ENCODE measurements at places on chromosomes 13 and 19. TPM values are rescaled to one million over a fixed set of nuclear protein-coding genes. Genes with fewer than 3 reads are reported as not detected.

DNA sequence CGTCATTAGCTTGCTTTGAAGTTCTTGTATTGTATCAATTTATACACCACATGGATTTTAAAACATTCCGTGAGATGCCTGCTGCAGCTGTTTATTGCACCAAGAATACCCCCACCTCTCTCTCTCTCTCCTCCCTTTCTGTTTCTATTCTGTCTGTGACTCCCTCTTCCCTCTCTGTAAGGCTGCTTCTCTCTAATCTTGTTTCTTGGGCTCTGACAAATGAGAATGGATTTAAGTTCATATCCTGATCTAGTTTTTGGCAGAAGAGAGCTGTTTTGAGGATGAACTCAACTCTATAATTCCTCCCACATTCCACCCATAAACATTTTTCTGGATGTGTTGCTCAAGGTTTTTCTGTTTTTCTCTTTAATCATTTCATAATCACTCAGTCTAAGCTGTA lies 144.3 kb upstream of the FRY start:
- no peaks in the 10 kb centered on the region for H3K27me3 ChIP-seq
- H3K36me3 ChIP-seq, result no peaks in the 10 kb centered on the region
- no peak for DNase-seq
- no peaks in the 10 kb centered on the region for H3K4me1 ChIP-seq

DNA sequence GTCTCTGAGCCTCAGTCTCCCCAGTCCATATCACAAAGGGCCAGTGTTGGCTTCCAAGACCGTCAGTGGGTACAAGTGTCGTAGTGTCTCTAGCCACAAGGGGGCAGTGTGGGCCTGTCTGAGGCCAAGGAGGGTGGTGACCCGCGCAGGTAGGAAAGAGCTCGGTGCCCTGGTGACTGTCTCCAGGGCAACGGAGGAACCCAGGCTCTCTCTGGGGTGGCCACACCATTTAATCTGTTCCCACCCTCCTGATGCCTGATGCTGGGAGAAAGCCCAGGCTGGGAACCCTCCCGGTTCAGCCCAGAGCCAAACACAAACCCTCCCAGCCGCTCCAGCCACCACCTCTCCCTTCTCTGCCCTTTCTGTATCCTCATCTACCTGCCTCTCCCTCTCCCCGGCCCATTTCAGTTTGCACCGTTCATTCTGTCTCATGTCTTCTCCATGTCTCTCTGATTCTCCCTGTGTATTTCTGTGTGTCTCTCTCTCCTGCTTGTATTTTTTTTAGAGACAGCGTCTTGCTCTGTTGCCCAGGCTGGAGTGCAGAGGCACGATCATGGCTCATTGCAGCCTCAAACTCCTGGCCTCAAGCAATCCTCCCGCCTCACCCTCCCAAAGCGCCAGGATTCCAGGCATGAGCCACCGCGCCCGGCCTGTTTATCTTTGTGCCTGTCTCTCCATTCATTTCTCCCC lies 17.5 kb upstream of the MEIS3 start:
- no peaks in the 10 kb centered on the region for H3K36me3 ChIP-seq
- peaks cover 39% of the 10 kb centered on the region for H3K27me3 ChIP-seq
- H3K27ac ChIP-seq, result no peak overlapping the region

- peaks cover 10% of the 10 kb centered on the region for H3K4me1 ChIP-seq
- DNase-seq, result no peak
- no peaks in the 10 kb centered on the region for H3K27me3 ChIP-seq
- H3K36me3 ChIP-seq, result no peaks in the 10 kb centered on the region
- H3K27ac ChIP-seq, result peak overlapping the region; percentile 68
Observed at GRCh38 chr13:25738342-25739196, 313.2 kb downstream of the SHISA2 start.

- H3K27me3 ChIP-seq, result no peaks in the 10 kb centered on the region
- H3K4me1 ChIP-seq, result no peaks in the 10 kb centered on the region
- H3K4me3 ChIP-seq, result no peak overlapping the region
- no peaks in the 10 kb centered on the region for H3K36me3 ChIP-seq
- DNase-seq, result no peak
- H3K27ac ChIP-seq, result no peak overlapping the region
Observed at GRCh38 chr19:39154100-39154628, 28.6 kb downstream of the PAK4 start.

- no peaks in the 10 kb centered on the region for H3K36me3 ChIP-seq
- no peaks in the 10 kb centered on the region for H3K27me3 ChIP-seq
- no peak for DNase-seq
- no peak overlapping the region for H3K4me3 ChIP-seq
- H3K4me1 ChIP-seq, result no peaks in the 10 kb centered on the region
Observed at GRCh38 chr13:109366525-109366924, 419.9 kb downstream of the IRS2 start.

DNA sequence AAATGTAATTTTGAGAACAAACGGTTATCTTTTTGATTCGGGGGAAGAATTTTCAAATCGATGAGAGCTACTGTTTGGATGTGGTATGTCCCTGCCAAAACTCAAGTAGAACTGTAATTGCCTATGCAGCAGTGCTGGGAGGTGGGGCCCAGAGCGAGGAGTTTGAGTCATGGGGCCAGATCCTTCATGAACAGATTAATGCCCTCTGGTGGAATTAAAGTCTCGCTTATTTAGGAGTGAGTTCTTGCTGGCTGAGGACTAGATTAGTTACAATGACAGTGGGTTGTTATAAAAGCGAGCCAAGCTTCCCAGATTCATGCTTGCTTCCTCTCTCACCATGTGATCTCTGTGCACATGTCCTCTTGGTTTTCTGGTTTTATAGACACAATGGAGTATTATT lies 11.8 kb upstream of the PRR20A start:
- H3K4me3 ChIP-seq, result no peak overlapping the region
- H3K4me1 ChIP-seq, result no peaks in the 10 kb centered on the region
- no peak for DNase-seq
- no peaks in the 10 kb centered on the region for H3K36me3 ChIP-seq
- H3K27ac ChIP-seq, result no peak overlapping the region

- H3K4me3 ChIP-seq, result peak overlapping the region; percentile 29
- peak; percentile 68 for DNase-seq
- H3K27ac ChIP-seq, result peak overlapping the region; percentile 95
Observed at GRCh38 chr19:10812902-10813404, 23.1 kb downstream of the TMED1 start.

- no peak overlapping the region for H3K27ac ChIP-seq
- H3K4me1 ChIP-seq, result peaks cover 28% of the 10 kb centered on the region
- peak; percentile 40 for DNase-seq
- H3K36me3 ChIP-seq, result no peaks in the 10 kb centered on the region
- no peak overlapping the region for H3K4me3 ChIP-seq
- peaks cover 60% of the 10 kb centered on the region for H3K27me3 ChIP-seq
Observed at GRCh38 chr19:53903055-53903680, 5.9 kb upstream of the CACNG7 start.

KLK2 gene
- 0.63 TPM for total RNA-seq

- no peaks in the 10 kb centered on the region for H3K27me3 ChIP-seq
- H3K4me1 ChIP-seq, result no peaks in the 10 kb centered on the region
- no peak overlapping the region for H3K27ac ChIP-seq
- no peaks in the 10 kb centered on the region for H3K36me3 ChIP-seq
- H3K4me3 ChIP-seq, result no peak overlapping the region
- DNase-seq, result no peak
Observed at GRCh38 chr13:23639674-23640073, 69.5 kb downstream of the TNFRSF19 start.

GRCh38 chr19:13002166-13002898 lies 7.1 kb downstream of the NFIX start:
- H3K27ac ChIP-seq, result no peak overlapping the region
- H3K4me1 ChIP-seq, result no peaks in the 10 kb centered on the region
- no peak for DNase-seq
- H3K4me3 ChIP-seq, result no peak overlapping the region
- H3K27me3 ChIP-seq, result no peaks in the 10 kb centered on the region
- no peaks in the 10 kb centered on the region for H3K36me3 ChIP-seq

SCEL gene
- not detected for total RNA-seq

- peaks cover 52% of the 10 kb centered on the region for H3K4me1 ChIP-seq
- H3K27ac ChIP-seq, result peak overlapping the region; percentile 76
- H3K27me3 ChIP-seq, result no peaks in the 10 kb centered on the region
- no peak overlapping the region for H3K4me3 ChIP-seq
- no peak for DNase-seq
Observed at GRCh38 chr13:51811920-51812451, 8.0 kb upstream of the DHRS12 start.

BEST2 gene
- not detected for total RNA-seq

GRCh38 chr19:40713939-40714338 lies 2.7 kb downstream of the COQ8B start:
- H3K27ac ChIP-seq, result no peak overlapping the region
- H3K4me3 ChIP-seq, result peak overlapping the region; percentile 84
- H3K4me1 ChIP-seq, result peaks cover 48% of the 10 kb centered on the region
- DNase-seq, result no peak

GRCh38 chr19:32910874-32911273 lies 41.3 kb upstream of the SLC7A9 start:
- H3K36me3 ChIP-seq, result peaks cover 16% of the 10 kb centered on the region
- no peak for DNase-seq
- no peaks in the 10 kb centered on the region for H3K27me3 ChIP-seq
- H3K4me1 ChIP-seq, result no peaks in the 10 kb centered on the region
- no peak overlapping the region for H3K4me3 ChIP-seq

- no peak overlapping the region for H3K4me3 ChIP-seq
- no peaks in the 10 kb centered on the region for H3K4me1 ChIP-seq
- no peak for DNase-seq
- H3K27ac ChIP-seq, result no peak overlapping the region
- peaks cover 5% of the 10 kb centered on the region for H3K27me3 ChIP-seq
Observed at GRCh38 chr13:101785858-101786257, 333.4 kb downstream of the ITGBL1 start.

DNA sequence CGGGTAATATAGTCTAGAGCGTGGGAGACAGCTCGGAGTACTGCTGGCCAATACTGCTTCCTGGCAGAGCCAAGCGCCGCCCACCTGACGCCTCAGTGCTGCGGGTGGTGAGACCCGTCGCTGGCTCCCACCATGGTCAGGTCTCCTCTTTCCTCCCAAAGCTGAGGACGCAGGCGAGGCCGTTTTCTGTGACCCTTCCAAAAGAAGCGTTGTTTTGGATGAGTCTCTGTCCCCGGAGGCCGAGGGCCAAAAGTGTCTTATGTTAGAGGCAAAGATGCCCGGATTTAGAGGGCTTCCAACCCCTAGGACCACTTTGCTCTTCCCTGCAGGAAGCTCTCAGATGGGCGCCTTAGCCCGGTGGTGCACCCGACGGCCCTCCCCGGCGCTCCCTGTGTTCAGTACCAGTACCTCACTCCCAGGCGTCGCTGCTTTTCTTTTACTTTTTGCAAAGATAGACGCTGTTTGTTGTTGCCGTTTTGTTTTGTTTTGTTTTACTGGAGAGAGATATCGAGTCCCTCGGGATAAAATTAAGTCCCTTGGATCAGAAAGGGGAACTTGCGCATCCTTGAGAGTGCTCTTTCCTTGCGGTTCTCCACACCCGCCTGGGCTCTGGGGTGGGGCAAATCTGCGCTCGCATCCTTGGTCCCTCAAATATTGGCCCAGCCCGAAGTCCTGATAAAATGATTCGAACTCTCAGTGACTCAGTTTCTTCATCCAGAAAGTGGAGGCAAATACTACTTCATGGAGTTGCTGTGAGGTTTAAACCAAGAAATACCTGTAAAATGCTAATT lies 7.0 kb downstream of the PDX1 start:
- H3K27me3 ChIP-seq, result peaks cover 95% of the 10 kb centered on the region
- peak; percentile 18 for DNase-seq
- no peak overlapping the region for H3K27ac ChIP-seq

MYO1F gene
- 54.1 TPM for total RNA-seq

- no peak overlapping the region for H3K4me3 ChIP-seq
- H3K27me3 ChIP-seq, result no peaks in the 10 kb centered on the region
- no peak for DNase-seq
- no peaks in the 10 kb centered on the region for H3K4me1 ChIP-seq
- H3K36me3 ChIP-seq, result no peaks in the 10 kb centered on the region
Observed at GRCh38 chr13:45728759-45729158, 26.6 kb downstream of the CBY2 start.

GRCh38 chr19:47176071-47176626 lies 45.5 kb downstream of the SAE1 start:
- H3K4me3 ChIP-seq, result peak overlapping the region; percentile 73
- no peak for DNase-seq
- peaks cover 23% of the 10 kb centered on the region for H3K36me3 ChIP-seq
- peak overlapping the region; percentile 88 for H3K27ac ChIP-seq
- H3K4me1 ChIP-seq, result peaks cover 71% of the 10 kb centered on the region

CEACAM20 gene
- not detected for total RNA-seq

- peaks cover 29% of the 10 kb centered on the region for H3K27me3 ChIP-seq
- H3K4me3 ChIP-seq, result no peak overlapping the region
- DNase-seq, result no peak
- no peaks in the 10 kb centered on the region for H3K36me3 ChIP-seq
- no peak overlapping the region for H3K27ac ChIP-seq
- H3K4me1 ChIP-seq, result peaks cover 38% of the 10 kb centered on the region
Observed at GRCh38 chr19:54389553-54389952, 24.8 kb upstream of the LAIR1 start.

ITGBL1 gene
- not detected for total RNA-seq

ZFP14 gene
- total RNA-seq, result 2.4 TPM

DNA sequence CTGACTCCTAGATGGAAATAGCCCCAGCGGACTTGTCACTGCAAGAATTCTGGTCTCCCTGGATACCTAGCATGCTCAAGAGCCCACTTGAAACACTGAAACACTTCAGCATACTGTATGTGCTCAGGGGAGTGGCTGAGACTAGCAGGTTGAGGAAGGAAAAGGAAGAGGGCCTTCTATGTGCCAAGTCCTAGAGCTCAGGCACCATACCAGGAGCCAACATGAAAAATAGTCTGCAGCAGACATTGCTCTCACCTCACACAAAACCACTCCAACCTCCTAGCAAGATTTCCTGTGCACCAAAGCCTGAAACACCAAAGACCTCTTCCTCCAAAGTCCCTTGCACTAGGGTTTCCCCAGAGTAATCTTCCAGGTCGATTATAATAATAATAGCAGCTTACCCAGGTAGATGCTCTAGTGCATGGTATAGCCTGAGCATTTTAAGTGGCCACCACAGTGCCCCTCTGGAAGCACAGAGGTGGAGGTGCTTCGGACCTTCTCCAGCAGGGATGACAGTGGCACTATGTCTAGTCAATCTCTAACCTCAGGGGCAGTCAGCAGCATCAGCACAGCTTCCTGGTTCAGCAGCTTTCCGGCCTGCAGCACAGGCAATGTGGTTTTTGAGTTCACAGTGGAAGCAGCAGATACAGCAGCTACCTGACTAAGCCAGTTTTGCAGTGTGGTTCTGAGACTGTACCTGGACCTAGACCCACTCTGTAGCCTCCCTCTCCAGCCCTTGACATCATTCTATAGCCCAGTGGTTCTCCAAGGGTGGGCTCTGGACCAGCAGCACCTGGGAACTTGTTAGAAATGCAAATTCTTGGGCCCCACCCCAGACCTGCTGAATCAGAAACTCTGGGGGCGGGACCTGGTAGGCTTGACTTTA lies 45.6 kb upstream of the UBE2L5 start:
- H3K4me1 ChIP-seq, result peaks cover 81% of the 10 kb centered on the region
- H3K27ac ChIP-seq, result peak overlapping the region; percentile 91
